WTC11 (cell line): ENCODE measurements at places on chromosomes 5 and 9. TPM values are rescaled to one million over a fixed set of nuclear protein-coding genes. Genes with fewer than 3 reads are reported as not detected.

GALNT12 gene
- 19.3 to 24.7 TPM (median 23.7 TPM) in 3 replicates for total RNA-seq

DNA sequence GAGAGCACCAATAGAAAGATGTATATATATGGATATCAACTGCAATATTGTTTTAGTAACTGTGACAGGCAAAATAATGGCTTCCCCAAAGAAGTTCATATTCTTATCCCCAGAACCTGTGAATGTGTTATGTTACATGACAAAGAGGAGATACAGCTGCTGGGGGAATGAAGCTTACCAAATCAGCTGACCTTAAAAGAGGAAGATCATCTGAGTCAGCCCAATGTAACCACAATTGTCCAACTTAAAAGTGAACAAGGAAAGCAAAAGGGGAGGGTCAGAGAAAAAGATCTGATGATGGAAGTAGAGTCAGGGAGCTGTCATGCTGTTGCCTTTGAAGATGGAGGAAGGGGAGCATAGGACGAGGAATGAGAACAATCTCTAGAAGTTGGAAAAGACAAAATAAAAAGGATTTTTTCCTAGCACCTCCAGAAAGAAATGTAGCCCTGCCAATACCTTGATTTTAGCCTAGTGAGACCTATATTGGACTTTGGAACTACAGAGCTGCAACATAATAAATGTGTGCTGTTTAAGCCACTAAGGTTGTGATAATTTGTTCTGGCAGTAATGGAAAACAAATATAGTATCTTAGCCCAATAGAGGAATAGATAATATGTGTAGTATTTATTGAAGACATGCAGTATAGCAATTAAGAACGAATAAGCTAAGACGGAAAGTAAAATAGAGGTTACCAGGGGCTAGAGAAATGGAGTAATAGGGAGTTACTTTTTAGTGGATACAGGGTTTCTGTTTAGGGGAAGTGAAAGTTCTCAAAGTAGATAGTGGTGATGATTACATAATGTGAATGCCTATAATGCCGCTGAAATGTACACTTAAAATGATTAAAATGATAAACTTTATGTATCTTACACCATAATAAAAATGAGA lies 115.9 kb downstream of the PIK3R1 start:
- no peak for DNase-seq

PCDHA4 gene
- 5.4 to 6.3 TPM (median 5.6 TPM) in 3 replicates for total RNA-seq

HAVCR2 gene
- total RNA-seq = 0.21 to 0.33 TPM (median 0.25 TPM) in 3 replicates

INVS gene
- total RNA-seq = 8.1 to 9.9 TPM (median 8.6 TPM) in 3 replicates

DNA sequence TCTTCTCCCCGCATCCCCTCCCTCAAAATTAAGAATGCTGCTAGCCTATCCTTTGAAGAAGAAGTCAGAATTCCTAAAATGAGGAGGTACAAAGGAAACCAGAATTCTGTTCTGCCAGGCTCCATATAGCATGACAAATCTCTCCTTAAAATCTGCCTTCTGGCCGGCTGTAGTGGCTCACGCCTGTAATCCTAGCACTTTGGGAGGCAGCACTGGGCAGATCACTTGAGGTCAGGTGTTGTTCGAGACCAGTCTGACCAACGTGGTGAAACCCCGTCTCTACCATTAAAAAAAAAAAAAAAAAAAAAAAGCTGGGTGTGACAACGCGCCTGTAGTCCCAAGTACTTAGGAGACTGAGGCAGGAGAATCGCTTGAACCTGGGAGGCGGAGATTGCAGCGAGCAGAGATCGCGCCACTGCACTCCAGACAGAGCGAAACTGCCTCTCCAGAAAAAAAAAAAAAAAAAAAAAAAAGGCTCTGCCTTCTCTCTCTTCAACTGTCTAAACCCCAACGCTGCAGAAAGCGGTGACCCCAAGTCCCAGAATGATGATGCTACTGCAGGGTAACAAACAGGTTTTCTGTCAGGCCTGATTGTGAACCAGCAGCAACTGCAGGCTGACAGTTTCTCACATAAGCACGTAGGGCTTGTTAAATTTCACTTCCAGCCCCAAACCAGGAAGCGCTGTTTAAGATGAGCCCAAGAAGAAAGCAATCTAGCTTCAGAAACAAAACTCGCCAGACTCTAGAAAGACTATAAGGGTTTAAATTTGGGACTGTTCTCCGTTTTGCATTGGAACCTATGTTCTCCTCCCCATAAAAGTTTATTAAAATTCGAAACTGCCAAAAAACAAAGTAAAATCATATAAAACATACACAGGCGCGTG lies 963 bp upstream of the CAST start:
- no peak for DNase-seq

- no peak for DNase-seq
Observed at GRCh38 chr9:90724112-90724511, 77.5 kb upstream of the SYK start.

PCDHGC5 gene
- 1.1 to 1.5 TPM (median 1.1 TPM) in 3 replicates for total RNA-seq

BARHL1 gene
- 0.15 to 0.16 TPM in 2 of 3 replicates, not detected in the other for total RNA-seq

- no peak for DNase-seq
Observed at GRCh38 chr5:124416627-124417026, 329.8 kb downstream of the ZNF608 start.

DNA sequence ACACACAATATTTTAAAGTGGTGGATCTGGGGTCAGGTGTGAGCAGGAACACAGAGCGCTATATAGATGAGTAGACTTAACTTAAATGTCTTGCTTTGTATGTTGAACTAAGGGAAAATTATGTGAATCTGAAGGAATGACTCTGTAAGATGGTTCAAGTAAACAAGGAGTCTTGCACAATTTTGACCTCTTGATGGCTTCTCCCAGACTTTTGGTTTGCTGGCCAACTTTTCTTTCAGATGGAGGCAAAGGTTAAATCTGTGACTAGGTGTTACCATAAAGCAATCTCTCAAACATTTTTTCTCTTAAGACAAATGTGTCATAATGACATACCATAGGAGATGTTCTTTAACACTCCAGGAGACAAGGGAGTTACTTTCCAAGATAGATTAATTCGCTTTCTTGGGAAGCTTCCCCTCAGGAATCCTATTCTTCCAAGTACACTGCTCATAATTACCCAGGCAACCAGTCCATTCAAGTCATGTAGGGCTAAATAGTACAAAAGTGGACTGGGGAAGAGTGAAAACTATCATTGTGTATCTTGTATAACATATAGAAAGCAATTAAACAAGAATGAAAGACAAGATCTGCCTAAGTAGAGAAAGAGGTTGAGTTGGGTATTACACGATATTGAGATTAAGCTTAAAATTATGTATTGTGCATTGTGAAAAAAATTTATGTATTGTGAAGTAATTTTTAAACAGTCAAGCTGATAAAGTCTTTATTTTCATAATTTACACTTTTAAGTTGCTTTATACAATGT lies 60.3 kb upstream of the SLC27A6 start:
- DNase-seq = no peak
